ENCODE measurements at places on chromosomes 5 and 9. TPM values are rescaled to one million over a fixed set of nuclear protein-coding genes. Genes with fewer than 3 reads are reported as not detected.

The BTNL3 gene
- total RNA-seq: not detected

The OBP2B gene
- not detected for total RNA-seq

The PCSK1 gene
- total RNA-seq: not detected

The SLC6A18 gene
- not detected for total RNA-seq

The FAM163B gene
- total RNA-seq: not detected

The OR1J2 gene
- total RNA-seq: not detected

DNA sequence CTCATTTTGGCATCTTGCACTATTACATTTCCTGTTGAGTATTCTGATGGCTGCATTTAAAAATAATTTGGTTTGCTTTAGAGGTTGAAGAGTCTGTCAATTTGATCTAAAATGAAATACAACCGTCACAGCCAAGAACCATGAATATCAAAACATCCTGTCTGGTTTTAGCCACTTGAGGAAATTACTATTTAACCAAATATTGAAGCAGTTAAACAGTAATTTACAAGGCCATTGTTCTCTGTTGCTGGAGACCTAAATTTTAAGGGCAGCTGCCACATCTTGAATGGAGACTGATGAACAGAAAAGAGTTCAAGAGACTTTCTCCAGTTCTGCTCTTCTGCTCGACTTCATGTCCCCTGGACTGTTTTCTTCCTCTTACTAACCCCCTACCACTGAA, 549.4 kb downstream of the LRRC70 start:
- no peak overlapping the region for H3K27ac ChIP-seq
- DNase-seq: no peak
- H3K4me1 ChIP-seq: no peaks in the 10 kb centered on the region
- no peaks in the 10 kb centered on the region for H3K36me3 ChIP-seq
- H3K4me3 ChIP-seq: no peak overlapping the region
- no peaks in the 10 kb centered on the region for H3K27me3 ChIP-seq

GRCh38 chr9:75612205-75612604, 278.3 kb upstream of the PCSK5 start:
- no peak for DNase-seq
- no peak overlapping the region for H3K27ac ChIP-seq

DNA sequence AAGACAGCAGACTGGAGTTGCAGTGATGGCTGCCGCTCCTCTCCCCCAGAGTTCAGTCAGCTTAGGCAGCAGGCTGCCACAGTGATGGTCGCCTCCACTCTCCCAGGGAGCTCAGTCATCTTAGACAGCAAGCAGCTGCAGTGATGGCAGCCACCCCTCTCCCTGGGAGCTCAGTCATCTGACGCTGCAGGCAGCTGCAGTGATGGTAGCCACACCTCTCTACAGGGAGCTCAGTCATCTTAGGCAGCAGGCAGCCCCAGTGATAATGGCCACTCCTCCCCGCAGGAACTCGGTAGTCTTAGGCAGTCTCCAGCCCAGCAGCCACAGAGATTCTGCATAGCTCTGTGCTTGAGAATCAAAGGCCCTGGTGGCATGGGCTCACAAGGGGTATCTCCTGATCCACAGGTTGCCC, 582.7 kb downstream of the DTWD2 start:
- no peaks in the 10 kb centered on the region for H3K4me1 ChIP-seq
- no peak overlapping the region for H3K4me3 ChIP-seq
- no peak overlapping the region for H3K27ac ChIP-seq
- no peaks in the 10 kb centered on the region for H3K36me3 ChIP-seq
- no peaks in the 10 kb centered on the region for H3K27me3 ChIP-seq

DNA sequence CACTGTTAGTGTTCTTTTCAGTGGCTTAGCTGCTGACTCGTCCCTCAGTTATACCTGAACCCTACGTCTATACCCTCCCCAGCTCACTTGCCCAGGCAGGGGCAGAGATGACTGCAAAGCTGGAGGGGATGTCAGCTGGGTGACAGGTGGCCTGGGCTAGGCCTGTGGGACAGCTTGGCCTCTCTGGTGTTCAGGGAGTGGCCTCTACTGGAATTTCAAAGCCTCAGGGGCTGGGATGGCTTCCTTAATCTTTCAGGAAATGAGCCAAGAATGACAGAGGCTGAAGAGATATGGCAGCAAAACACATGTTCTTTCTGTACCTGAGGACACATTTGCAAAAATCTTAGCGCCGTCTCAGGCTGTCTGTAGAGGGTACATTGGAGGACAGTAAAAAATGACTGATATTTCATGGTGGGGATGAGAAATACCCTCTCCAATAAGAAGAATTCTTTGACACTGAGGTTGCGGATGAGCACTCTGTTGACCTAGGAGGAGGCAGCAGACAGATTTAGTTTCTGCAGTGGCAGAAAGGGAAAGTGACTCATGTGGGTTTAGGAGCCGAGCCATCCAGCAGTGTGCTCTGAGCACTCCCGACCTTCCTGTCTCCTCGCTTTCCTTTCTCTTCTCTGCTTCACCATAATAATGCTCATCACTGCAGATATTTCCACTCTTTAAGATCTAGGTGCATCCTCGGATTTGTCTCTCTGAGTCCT, 54.4 kb downstream of the ENTREP1 start:
- no peak overlapping the region for H3K27ac ChIP-seq
- no peak for DNase-seq
- no peaks in the 10 kb centered on the region for H3K27me3 ChIP-seq

- no peaks in the 10 kb centered on the region for H3K36me3 ChIP-seq
- no peaks in the 10 kb centered on the region for H3K27me3 ChIP-seq
- DNase-seq: no peak
- peaks cover 8% of the 10 kb centered on the region for H3K4me1 ChIP-seq
- no peak overlapping the region for H3K4me3 ChIP-seq
- H3K27ac ChIP-seq: no peak overlapping the region
Observed at GRCh38 chr5:180007582-180007981, 64.0 kb downstream of the RNF130 start.

- H3K36me3 ChIP-seq: no peaks in the 10 kb centered on the region
- peaks cover 32% of the 10 kb centered on the region for H3K4me1 ChIP-seq
- no peaks in the 10 kb centered on the region for H3K27me3 ChIP-seq
- no peak overlapping the region for H3K27ac ChIP-seq
- no peak overlapping the region for H3K4me3 ChIP-seq
- DNase-seq: peak; percentile 34
Observed at GRCh38 chr5:55694152-55694830, 17.8 kb downstream of the SLC38A9 start.

GRCh38 chr5:6827526-6828219, 114.4 kb downstream of the TENT4A start:
- H3K4me3 ChIP-seq: no peak overlapping the region
- no peaks in the 10 kb centered on the region for H3K4me1 ChIP-seq
- H3K36me3 ChIP-seq: no peaks in the 10 kb centered on the region
- no peak for DNase-seq
- no peak overlapping the region for H3K27ac ChIP-seq

DNA sequence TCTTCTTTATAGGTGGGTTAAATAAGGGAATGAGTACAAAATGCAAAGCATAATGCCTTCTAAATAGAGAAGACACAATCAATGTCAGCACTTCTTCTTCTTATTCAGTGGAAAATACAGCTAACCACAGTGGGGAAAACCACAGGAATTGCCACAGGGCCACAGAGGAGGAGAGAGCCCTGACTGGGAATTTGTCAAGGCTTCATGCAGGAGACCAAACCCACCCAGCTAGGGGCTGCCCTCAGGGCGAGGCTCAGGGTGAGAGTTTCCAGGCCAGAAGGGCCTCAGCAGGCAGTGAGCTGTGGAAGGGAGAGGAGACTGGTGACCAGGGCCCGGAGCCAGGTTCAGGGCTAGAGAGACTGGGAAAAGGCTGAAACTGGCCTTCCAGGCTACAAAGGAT, 279.1 kb downstream of the MSX2 start:
- H3K4me3 ChIP-seq: no peak overlapping the region
- H3K4me1 ChIP-seq: no peaks in the 10 kb centered on the region
- no peak overlapping the region for H3K27ac ChIP-seq
- H3K27me3 ChIP-seq: no peaks in the 10 kb centered on the region
- no peak for DNase-seq

GRCh38 chr5:170584450-170585058, 80.7 kb downstream of the KCNIP1 start:
- H3K4me1 ChIP-seq: no peaks in the 10 kb centered on the region
- H3K4me3 ChIP-seq: no peak overlapping the region
- DNase-seq: no peak
- H3K27ac ChIP-seq: no peak overlapping the region
- no peaks in the 10 kb centered on the region for H3K36me3 ChIP-seq
- H3K27me3 ChIP-seq: 0 out of 3 replicates have a peak, but pooled peaks cover 11% of the 10 kb centered on the region

- DNase-seq: peak; percentile 9
- H3K4me1 ChIP-seq: peaks cover 16% of the 10 kb centered on the region
- H3K27ac ChIP-seq: no peak overlapping the region
- H3K36me3 ChIP-seq: no peaks in the 10 kb centered on the region
- no peak overlapping the region for H3K4me3 ChIP-seq
- H3K27me3 ChIP-seq: no peaks in the 10 kb centered on the region
Observed at GRCh38 chr9:91898451-91899218, 51.4 kb downstream of the ROR2 start.

DNA sequence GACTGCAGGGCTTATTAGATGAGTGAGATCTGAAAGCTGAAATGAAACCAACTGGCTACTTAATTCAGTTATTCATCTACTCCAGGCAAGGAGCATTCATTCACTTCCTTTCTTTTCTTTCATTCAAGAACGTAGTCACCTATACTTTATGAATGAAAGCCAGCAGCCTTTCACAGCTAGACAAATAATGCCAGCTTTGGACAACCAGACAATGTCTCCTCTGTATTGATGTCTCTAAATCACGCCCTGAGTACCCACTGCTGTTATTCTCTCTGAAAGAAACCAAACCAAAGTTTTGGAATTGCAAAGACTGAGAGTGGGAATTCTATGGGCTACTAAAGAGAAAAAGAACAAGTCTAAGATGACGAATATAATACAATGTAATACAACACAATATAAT, 121.2 kb upstream of the PTPN3 start:
- H3K27me3 ChIP-seq: no peaks in the 10 kb centered on the region
- no peak overlapping the region for H3K4me3 ChIP-seq
- H3K36me3 ChIP-seq: no peaks in the 10 kb centered on the region
- H3K27ac ChIP-seq: no peak overlapping the region

DNA sequence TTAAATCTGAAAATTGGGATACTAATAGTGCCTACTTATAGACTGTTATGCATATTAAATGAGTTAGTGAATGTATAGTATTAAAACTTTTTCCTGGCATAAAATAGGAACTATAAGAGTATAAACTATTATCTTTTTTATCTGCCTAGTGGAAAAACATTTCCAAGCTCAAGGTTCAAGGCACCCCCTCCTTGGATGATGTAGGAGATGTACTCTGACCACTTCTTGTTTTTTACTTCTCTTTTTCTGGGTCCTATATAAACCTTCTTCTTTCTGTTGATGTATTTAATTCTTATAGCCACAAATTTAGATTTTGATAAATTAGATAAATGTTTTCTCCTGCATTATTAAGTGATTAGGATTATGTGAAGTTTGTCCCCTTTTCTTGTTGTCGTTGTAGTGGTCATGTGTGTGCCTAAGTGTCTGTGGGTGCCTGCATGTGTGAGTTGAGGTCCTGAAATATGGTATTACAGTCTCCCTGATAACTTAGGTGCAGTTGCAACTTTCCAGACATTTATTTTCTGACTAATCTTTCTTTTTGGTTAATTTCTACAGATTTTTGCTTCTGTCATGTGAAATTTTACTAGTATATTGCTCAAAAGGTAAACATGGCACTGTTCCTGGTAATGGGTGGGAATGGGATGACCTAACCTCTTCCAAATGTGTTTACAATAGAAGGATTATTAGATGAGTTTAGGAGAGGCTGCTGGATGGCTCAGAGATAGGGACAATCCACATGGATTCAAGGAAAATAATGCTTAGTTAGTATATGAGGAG, 160.8 kb upstream of the CDKN2B start:
- H3K36me3 ChIP-seq: no peaks in the 10 kb centered on the region
- peak; percentile 9 for DNase-seq
- H3K4me1 ChIP-seq: no peaks in the 10 kb centered on the region
- H3K4me3 ChIP-seq: no peak overlapping the region
